ENCODE measurements at places on chromosomes 3 and 15.

- DNase-seq, result no peak
Measured at GRCh38 chr3:50132421-50133282, 22.5 kb upstream of the SEMA3F start.

GRCh38 chr3:25663347-25663868, 1.3 kb downstream of the TOP2B start:
- peak; percentile 24 for DNase-seq

DNA sequence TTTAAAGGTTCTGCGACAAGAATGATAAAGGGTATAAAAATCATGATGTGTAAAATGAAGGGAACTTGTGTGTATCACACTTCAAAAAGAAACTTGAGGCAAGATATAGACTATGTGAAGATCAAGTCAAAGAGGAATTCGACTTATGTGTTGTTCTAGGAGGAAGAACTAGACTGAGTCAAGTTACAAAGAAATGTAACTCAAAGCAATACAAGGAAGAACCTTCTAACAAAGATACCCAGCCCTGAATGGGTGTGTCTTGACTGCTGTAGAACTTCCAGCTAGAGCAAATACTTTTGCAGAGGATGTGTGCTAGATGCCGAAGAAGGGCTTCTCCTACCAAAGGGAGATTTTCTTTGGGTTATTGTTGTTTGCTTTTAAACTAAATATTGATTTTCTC, 2.4 kb downstream of the SLC49A4 start:
- no peak for DNase-seq

DNA sequence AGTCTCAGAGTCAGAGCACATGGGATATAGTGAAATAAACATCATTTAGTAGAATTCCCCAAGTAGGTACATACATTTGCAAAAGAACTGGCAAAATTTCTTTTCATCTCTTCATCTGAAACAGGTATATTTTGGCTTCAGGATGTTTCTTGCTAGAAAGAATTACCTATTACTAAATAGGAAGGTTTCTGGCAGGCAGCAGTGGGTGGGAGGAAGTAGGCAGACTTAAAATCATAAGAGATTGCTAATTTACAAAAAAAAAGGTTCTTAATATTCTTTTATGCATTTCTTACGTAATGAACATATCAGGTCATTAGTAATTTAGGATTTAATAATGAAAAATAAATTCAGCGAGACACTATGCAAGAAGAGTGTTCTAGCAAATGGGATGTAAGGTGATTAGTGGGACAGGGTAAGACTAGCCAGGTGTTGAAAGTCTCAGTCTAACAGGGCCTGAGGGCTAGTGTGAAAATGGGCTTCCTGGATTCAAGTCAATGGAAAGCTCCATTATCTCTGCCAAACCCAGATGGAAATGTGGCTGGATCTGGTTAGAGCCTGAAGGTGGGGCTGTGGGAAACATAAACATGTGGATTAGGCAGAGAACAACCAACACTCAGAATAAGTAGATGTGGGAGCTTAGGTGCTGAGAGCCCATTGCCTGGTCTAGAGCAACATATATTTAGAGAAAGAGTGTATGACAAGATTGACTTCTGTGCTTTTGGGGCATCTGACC, 127.4 kb upstream of the FEZF2 start:
- no peak for DNase-seq

DNA sequence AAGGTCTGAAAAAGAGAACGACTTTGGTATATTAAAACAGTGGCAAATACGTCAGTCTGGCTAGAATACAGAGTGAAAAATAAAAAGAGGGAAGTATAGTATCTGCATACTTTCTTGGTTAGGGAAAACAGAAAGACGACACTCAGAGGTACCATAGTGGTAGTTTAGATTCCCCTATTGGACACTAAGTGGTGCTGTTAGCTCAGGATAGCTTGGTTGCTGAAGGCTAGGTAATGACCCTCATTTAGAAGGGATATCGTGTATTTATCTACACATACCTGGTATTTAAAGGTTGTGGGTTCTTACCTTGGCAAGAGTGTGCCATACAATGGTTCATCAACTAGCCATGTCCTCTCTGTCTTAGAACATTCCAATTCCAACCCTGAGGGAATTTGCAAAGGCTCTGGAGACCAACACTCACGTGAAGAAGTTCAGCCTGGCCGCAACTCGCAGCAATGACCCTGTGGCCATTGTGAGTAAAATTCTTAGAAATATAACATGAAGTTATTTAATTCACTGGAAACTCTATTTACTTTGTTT, 31.0 kb downstream of the TMOD2 start:
- no peak for DNase-seq

DNA sequence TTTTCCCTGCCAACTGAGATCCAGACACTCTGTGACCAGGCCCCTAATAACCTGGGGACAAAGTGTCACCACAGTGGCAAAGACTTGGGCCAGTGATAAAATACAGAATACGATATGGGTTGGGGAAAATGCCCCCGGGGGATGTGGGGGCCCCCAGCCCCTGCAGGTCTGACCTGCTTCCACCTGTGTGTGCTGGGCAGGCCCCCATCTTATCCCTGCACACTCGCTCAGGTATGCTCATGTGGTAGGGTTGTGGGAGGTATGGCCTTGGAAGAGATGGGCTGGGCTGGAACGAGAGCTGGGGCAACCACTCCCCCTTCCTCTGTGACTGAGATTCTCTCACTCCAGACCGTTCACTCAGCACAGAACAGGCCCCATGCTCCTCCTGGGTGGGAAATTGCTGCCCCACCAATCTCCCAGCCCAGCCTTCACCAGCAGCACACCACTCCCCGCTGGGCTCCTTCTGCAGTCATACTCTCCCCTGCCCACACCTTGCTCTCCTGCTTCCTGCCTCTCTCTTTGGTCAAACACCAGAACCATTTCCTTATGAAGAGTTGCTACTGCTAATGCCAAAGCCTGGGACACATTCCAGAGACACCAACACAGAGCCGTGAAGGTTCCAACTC, 9.6 kb upstream of the CPEB1 start:
- DNase-seq, result no peak

- no peak for DNase-seq
Measured at GRCh38 chr3:97510795-97511194, 253.8 kb upstream of the ARL6 start.

- no peak for DNase-seq
Measured at GRCh38 chr15:43518197-43518761, 871 bp downstream of the MAP1A start.

- no peak for DNase-seq
Measured at GRCh38 chr3:57257678-57258077, 30.1 kb downstream of the APPL1 start.

DNA sequence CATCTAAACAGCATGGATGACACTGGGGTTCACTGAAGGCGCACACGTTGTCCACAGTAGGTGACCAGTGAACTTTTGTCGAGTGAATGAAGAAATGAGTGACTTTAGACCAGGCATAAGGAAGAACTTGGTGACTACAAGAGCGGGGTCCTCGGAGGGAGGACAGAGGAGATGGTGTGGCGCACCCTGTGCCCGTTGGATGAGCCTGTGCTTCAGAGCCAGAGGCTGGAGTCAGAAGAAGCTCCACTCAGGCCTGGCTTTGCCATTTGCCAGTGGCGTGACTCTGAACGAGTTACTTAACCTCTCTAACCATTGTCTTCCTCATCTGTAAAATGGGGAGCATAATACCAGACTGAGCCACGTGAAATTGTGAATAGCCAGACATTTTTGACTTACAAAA, 42.2 kb downstream of the MUC4 start:
- DNase-seq, result no peak

DNA sequence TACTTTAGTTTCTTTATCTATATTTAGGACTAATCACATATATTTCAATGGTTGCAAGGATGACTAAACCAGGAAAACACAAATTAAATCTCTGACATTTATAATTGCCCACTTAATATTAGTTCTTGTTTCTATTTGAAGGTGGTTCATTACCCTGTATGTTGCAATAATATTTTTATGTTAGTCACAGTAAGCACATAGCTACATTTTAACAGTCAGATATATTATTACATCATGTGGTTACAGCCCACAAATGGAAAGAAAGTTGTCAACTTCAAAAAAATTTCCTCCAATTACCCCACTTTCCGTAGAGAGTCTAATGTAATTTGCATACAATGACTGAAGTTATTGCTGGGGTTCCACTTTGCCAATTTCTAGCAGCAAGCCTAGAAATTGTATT, 114.6 kb downstream of the TUSC7 start:
- no peak for DNase-seq

DNA sequence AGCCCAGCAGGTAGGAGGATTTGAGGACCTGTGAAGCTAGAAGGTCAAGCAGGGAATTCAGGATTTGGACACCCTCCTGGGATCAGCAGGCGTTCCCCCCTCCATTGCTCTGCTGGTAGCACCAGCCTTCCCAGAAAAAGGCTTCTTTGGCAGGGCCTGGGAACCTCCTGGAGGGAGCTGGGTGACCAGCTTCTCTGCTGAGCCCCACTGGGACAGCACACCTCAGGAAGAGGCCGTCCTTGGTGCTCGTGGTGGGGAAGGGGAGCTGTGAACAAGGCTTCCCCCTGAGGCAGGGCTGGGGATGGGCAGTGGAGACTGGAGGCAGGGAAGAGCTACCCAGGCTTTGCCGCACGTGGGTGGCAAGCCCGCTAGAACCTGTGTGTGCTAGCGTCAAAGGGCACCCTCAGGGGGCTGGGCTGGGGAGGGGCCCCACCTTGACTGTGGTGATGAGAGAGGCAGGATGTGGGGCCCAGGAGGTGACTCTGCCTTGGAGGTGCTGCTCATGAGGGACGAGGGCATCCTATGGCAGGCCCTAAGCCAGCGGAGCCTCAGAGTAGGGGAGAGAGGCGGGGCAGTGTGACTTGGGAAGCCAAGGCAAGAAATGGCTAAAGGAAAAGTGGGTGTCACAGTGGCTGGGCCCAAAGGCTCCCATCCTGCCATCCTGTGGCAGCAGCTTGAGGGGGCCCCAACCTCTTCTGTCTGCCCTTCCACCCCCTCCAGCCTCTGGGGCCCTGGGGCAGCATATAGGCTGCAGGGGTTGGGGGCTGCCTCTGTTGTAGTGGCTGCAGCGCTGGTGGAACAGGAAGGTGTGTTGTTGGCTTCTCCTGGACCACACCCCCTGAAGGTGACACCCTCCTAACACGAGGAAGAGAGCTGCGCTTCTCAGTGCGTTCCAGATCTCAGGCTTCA, 20.7 kb downstream of the KLF13 start:
- no peak for DNase-seq
